Progenitor cell of endocrine pancreas (in vitro differentiated cells): ENCODE measurements at places on chromosomes 3 and 15.

- no peak for DNase-seq
Measured at GRCh38 chr3:178263236-178263916, 272.9 kb upstream of the KCNMB2 start.

DNA sequence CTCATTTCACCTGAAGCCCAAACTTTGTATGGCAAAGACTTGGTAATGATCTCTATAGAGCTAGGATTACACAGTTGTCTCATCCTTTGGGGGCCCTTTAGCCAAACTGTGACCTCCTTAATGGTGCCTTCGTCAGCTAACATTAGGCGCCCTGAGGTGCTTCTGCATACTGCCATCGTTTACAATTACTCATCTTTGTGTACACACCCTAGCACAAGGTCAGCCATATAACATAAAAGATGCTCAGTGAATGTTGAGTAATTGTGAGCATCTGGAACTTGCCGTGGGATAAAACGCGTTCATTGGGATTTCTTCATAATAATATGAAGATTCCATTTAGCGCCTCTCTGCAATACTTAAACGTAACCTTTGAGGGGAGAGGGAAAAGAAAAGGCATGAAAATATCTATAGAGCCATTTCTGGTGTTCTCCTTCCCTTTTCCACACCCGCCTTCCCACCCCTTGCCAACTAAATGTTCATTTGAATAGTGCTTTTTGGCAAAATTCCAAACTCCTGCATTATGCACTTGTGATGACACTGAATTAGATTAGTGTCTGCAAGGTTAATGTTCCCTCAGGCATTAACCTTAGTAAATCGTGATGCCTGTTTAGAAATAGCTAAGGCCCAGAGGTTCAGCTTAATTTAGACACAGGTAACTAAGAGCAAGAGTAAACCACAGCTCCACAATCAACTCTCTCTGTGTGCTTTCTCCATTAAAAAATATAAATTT lies 990 bp upstream of the ZNF148 start:
- DNase-seq: no peak

GRCh38 chr15:83200589-83200988 lies 7.0 kb downstream of the HDGFL3 start:
- no peak for DNase-seq

- DNase-seq: no peak
Measured at GRCh38 chr15:30984542-30984941, 6.9 kb downstream of the MTMR10 start.

- no peak for DNase-seq
Measured at GRCh38 chr3:172138792-172139507, 99.6 kb downstream of the FNDC3B start.

GRCh38 chr3:23697416-23697815 lies 108.3 kb upstream of the UBE2E1 start:
- no peak for DNase-seq

GRCh38 chr15:96332637-96333121 lies 2.2 kb downstream of the NR2F2 start:
- no peak for DNase-seq

DNA sequence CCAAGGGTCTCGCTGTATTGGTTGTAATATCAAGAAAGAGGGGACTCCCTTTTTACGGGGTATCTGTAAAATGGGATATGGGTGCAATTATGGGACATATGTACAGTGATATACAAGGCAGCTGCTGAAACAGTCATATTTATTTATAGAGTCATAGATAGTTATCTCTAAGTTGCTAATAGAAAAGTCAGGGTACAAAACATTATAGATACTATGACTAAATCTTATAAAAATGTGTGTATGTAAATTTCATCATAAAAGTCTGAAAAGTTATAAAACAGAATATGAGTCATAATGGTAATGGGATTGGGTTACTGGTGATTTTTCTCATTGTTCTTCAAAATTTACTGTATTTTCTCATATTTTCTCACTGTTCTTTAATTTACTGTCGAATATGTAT lies 344.9 kb upstream of the SLCO3A1 start:
- no peak for DNase-seq

DNA sequence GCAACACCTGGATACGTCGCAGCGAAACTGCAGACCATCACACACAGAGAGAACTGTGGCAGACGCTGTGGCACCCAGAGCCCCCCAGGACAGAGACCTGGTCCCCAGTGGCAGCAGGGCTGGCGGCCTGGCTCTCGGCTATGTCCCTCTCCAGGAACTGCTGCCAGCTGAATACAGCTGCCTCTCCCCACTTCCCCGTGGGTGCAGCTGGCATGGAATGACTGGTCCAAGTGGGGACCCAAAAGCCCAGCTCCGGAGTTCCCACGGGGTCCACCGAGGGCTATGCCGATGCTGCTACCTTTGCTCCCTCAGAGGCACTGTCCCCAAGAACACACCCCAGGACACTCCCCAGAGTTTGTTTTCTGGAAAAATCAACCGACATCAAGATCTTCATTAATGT lies 67.8 kb upstream of the GATA2 start:
- no peak for DNase-seq

DNA sequence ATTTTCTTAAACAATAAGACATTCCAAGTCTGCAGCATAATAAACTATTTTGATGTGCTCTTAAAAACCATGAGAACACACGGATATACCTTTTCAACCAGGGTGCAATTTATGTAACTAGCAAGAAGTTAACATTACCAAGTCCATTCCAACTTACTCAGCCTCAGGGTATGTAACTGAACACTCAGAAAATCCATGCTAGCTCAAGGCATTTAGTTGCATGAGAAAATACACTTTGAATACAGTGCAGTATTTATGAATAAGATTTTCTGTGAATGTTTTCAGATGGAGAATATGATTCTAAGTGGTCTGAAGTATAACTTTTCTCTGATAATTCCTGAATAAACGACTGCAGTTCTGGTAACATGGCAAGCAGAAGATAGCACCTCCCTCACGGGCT lies 124.3 kb downstream of the SNRK start:
- DNase-seq: no peak

DNA sequence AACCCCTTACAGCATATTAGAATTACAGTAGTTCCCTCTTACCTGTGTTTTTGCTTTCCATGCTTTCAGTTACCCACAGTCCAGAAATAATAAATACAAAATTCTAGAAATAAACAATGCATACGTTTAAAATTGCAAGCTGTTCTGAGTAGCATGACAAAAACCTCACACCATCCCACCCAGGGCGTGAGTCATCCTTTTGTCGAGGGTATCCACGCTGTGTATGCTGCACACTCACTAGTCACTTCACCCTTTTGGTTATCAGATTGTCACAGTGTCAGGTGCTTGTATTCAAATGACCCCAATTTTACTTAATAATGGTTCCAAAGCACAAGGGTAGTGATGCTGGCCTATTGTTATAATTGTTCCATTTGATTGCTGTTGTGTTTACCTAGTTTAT lies 72.5 kb upstream of the P3H2 start:
- DNase-seq: no peak

GRCh38 chr3:15305359-15305844 lies 27.0 kb downstream of the SH3BP5 start:
- peak; percentile 24 for DNase-seq

- peak; percentile 22 for DNase-seq
Measured at GRCh38 chr15:51341366-51342226, at the start of gene GLDN. Gene GLDN, plus strand, starts transcription at chr15:51341655. Its CDS starts 30 bp downstream, at chr15:51341685.

GRCh38 chr3:157100096-157100477 lies 59.9 kb downstream of the CCNL1 start:
- no peak for DNase-seq

DNA sequence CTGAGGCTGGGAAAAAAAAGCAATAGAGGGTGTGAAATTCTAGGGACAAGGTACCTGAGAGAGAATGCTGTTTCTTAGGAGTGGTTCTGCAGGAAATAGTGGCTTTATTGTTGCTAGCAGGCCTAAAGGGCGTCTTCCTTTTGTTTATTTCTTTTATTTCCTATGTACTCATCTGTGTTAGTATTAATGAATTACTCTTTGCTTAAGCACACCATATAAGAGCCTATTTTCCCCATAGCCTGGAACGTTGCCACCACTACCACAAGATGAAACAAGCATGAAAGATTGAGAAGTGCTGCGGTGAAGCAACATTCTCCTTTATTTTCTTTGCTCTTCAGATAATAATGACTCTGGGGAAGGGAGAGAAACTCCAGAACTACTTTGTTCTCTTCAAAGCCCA lies 21.3 kb upstream of the GOLIM4 start:
- DNase-seq: no peak

DNA sequence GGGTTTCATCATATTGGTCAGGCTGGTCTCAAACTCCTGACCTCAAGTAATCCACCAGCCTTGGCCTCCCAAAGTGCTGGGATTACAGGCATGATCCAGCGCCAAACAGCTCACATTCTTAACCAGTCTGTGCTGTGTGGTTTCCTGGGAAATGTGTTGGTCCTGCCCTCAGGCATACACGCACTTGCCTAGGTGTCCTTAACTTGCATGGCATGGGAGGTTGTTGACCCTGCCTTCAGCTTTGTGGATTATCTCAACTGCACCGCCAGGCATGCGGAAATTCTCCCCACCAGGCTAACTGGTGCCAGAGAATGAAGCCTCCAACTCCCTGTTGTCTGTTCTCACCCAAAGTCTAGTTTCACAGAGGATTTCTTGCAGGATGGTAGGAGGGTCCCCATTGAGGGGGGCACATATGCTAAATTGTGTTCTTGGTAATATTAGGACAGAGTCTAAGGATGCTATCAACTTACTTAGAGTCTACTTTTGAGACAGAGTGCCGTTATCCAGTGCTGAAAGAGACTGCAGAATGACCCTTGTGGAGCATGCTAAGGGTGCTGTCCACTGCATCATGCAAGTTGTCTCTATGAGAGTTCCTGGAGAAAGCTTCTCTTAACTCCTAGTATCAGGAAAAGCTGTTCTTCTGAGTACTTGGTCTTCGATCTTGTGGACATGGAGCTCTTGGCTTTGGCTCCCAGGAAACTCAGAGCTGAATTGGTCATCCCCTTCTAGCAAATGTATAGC lies 61.6 kb upstream of the EIF1B start:
- DNase-seq: no peak

DNA sequence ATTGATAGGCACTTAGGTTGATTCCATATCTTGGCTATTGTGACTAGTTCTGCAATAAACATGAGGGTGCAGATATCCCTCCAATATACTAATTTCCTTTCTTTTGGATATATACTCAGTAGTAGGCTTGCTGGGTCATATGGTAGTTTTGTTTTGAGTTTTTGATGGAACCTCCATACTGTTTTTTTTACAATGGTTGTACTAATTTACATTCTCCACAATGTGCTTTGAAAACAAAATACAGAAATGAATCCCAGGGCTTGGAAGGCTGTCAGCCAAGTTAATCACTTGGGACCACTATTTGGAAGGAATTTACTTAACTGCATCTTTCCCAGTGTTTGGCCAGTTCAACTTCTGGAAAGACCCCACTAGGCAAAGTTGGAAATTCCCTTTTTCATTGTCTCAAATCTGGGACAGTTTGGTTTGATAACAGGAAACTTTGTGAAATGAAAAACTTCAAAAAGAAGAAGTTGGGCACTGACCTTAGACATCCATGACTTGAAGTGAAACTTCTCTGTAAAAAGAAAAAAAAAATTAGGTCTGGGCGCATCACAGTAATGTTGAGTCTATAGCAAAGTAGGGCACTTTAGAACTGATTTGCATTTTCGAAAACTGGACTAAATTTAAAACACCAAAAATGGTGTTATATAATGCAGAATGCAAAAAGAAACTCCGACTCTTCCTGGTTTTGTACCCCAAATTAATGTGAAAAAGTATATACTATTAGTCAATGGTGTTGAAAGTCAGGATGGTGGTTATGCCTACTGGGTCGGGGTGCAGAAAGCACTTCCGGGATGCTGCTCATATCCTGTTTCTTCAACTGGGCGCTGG lies 6.0 kb downstream of the CTSH start:
- DNase-seq: no peak

- DNase-seq: no peak
Measured at GRCh38 chr15:68556139-68556990, 22.4 kb upstream of the CORO2B start.

GRCh38 chr3:45796902-45797637 lies 734 bp upstream of the SLC6A20 start:
- no peak for DNase-seq

- no peak for DNase-seq
Measured at GRCh38 chr3:69199942-69200341, 77.5 kb upstream of the LMOD3 start.

GRCh38 chr3:106212665-106213222 lies 343.9 kb upstream of the CBLB start:
- DNase-seq: no peak

DNA sequence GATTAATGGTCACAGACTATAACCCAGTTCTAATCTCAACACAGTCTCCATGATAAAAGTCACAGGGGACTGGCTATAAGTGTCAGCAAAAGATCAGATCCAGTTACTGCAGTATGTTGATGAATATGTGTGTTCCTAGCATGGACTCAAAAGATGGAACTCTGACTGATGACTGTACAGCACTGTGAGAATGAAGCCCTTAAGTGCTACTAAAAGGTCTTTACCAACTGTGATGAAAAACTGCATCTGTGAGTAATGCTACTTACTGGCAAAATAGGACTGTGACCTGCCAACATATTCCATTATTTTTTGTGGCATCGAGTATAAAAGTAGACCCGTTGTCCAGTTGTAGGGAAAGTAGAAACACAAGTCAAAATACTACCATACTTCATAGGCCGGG lies 284.2 kb downstream of the ROBO2 start:
- no peak for DNase-seq

- peak; percentile 34 for DNase-seq
Measured at GRCh38 chr15:26970712-26971210, at the start of gene GABRG3. Gene GABRG3, plus strand, starts transcription at chr15:26971181.

GRCh38 chr15:52289629-52290081 lies 5.9 kb downstream of the MYO5C start:
- no peak for DNase-seq

- no peak for DNase-seq
Measured at GRCh38 chr3:46252980-46253379, 10.7 kb downstream of the CCR3 start.

DNA sequence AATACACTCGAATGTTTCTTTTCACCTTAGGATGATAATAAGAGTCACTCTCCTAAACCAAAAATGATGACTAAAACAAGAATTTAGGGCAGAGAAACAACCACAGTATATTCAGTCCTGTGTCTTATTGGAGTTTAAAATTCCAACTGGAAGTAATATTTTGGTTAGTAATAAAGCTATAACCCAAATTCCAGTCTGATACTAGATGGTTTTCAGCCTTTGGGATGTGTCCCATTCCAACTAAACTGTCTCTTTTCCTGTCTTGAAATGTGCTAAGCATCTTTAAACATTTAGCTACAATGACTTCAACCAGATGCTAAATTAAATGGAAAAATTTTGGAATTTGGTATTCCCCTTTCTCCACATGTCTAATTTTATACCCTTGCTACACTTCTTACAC lies 510.0 kb downstream of the ROBO1 start:
- DNase-seq: no peak

DNA sequence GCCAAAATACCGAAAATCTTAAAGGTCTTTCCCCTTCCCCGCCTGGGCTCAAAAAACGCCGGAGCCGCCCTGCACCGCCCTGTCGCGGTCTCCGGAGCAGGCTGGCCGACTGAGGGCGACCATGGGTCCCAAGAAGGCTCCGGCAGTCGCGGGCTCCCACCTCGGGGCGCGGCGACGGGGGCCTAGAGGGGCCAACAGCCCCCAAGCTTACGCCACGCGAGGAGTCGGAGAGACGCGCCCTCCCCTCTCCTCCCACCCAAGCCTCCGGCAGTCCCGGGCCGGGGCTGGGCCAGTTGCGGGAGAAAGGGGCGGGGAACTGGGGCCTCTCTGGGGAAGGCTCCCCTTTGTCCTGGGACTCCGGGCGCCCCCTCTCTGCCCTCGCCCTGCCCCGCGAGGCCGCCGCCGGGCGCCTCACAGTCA lies 69.2 kb downstream of the GOLGA8B start:
- peak; percentile 32 for DNase-seq

- no peak for DNase-seq
Measured at GRCh38 chr3:52121464-52121805, 32.8 kb downstream of the POC1A start.

- DNase-seq: no peak
Measured at GRCh38 chr3:135138776-135139175, 343.7 kb downstream of the EPHB1 start.
